ENCODE measurements at places on chromosomes 5 and 9. TPM values are rescaled to one million over a fixed set of nuclear protein-coding genes. Genes with fewer than 3 reads are reported as not detected.

ZBTB6 gene
- 4.5 TPM for total RNA-seq

PHAX gene
- total RNA-seq = 32.7 TPM

SLC27A6 gene
- total RNA-seq = 0.35 TPM

LMBRD2 gene
- 4.6 TPM for total RNA-seq

FOXD4L4 gene
- 0.19 TPM for total RNA-seq

TMEM171 gene
- total RNA-seq = 0.92 TPM

TAF11L10 gene
- total RNA-seq = not detected

AIF1L gene
- 3.7 TPM for total RNA-seq

KIF4B gene
- not detected for total RNA-seq

CDKN2A gene
- 18.5 TPM for total RNA-seq

PTGR1 gene
- total RNA-seq = 82.1 TPM

F12 gene
- 14.4 TPM for total RNA-seq

RPS14 gene
- total RNA-seq = 3,217 TPM

STK32A gene
- total RNA-seq = 0.46 TPM

PRELID2 gene
- 12.2 TPM for total RNA-seq

FST gene
- total RNA-seq = 127 TPM

CCDC192 gene
- total RNA-seq = not detected

CARD9 gene
- total RNA-seq = under 0.01 TPM

SNAPC4 gene
- 10.5 TPM for total RNA-seq

SOX30 gene
- not detected for total RNA-seq

SPINK7 gene
- 4.2 TPM for total RNA-seq

TMEM203 gene
- 43.2 TPM for total RNA-seq

PTGES gene
- total RNA-seq = 40.9 TPM

FGFR4 gene
- total RNA-seq = 2.1 TPM

ANKRD34B gene
- not detected for total RNA-seq

DNM1 gene
- total RNA-seq = 1.5 TPM

PROB1 gene
- total RNA-seq = 1.6 TPM

STOML2 gene
- total RNA-seq = 214 TPM

TMEM252 gene
- not detected for total RNA-seq

PLK2 gene
- total RNA-seq = 226 TPM

CTNND2 gene
- total RNA-seq = not detected

SH3TC2 gene
- 7.3 TPM for total RNA-seq

HTR1A gene
- not detected for total RNA-seq

FGD3 gene
- total RNA-seq = 1.5 TPM

BRD3OS gene
- 14.3 TPM for total RNA-seq

ATOSB gene
- 31.8 TPM for total RNA-seq

C9orf50 gene
- total RNA-seq = not detected
